Suprapubic skin (tissue), 4 donors: ENCODE measurements at places on chromosomes 4 and X.

DNA sequence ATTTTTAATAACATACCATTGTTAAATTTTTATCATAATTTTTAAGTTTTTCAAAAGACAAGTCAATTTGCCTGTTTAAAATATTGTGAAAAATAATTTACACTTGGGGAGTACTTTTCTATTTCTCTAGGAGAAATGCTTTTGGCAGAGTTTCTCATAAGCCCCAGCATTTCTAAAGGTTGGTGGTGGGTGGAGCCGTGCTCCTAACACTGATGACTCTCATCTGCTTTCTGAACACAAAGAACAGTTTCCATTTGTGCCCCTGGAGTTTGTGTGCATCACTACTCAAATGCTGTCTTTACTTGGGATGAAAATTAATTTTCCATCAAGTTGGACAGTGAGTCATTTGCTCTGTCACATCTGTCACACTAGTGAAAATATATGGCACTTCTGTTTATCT lies 57.6 kb downstream of the TNIP2 start:
- DNase-seq, result no peak

- no peak for DNase-seq
Measured at GRCh38 chr4:77593101-77593500, 12.5 kb upstream of the CXCL13 start.

GRCh38 chrX:84709987-84710386 lies 207.7 kb upstream of the HDX start:
- DNase-seq, result no peak

DNA sequence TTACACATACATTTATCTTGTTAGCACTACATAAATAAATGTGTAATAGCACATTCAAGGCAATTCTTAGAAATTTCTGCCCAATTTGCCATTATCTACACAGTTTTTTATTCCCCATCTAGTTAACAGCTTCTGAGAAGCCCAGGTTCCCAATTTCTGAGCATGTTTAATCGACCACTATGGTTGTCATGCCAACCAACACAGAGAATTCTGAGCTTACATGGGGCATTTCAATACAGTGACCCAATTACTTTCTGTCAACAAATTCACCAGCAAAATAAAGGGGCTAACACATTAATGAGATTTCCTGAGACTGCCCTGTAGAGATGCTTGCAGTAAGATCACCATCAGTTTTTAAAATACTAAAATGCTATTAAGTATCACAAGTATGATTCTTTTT lies 22.0 kb downstream of the GPM6A start:
- no peak for DNase-seq

- DNase-seq, result no peak
Measured at GRCh38 chrX:14504960-14505538, 24.3 kb upstream of the GLRA2 start.

DNA sequence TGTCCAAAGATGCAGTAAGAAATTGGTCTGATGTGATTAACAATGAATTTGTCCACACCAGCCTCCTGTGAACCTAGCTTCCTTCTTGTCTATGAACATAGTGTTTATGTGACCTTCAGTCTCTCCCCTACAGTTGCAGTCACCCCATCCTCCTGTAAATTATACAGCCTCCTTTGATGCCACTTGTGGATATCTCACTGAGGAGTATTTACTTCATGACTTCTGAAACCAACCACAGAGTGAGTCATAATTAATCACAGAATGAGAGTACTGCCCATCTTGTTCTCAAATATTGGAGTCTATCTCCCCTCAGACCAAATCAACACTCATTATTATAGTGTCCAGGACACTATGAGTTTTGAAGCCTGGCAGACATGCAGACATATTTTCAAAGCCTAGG lies 27.3 kb upstream of the XAGE2 start:
- no peak for DNase-seq

GRCh38 chrX:49073601-49074575 lies at the start of gene PRAF2:
TSS of gene PRAF2 (minus strand) at chrX:49074002. CDS start at chrX:49073987, 15 bp downstream.
- peak; percentile 96 for DNase-seq

GRCh38 chr4:25884031-25884782 lies 21.4 kb upstream of the SEL1L3 start:
- no peak for DNase-seq

GRCh38 chr4:130293692-130294091 lies 1197.7 kb downstream of the C4orf33 start:
- no peak for DNase-seq

- peak; percentile 56 for DNase-seq
Measured at GRCh38 chrX:363621-364375, 22.9 kb downstream of the PPP2R3B start.

GRCh38 chr4:107835406-107835805 lies 10.7 kb downstream of the SGMS2 start:
- DNase-seq, result no peak

DNA sequence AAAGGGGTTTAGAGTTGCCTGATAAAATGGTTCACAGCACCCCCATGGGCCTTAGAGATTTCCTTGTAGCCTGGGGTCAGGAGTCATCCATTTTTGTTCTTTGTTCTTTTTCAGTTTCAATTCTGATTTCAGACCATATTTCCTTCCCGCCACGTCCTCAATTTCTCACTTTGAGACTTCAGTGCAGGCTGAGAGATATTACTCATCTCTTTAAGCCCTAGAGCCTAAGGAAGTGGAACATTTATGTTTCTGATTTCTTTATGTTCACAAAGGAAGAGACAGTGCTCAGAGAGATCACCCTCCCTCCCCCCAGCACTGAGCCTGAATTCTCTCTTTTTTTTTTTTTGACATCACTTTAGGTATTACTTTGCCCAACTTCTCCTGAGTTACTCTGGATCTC lies 56.3 kb downstream of the MSN start:
- DNase-seq, result no peak

DNA sequence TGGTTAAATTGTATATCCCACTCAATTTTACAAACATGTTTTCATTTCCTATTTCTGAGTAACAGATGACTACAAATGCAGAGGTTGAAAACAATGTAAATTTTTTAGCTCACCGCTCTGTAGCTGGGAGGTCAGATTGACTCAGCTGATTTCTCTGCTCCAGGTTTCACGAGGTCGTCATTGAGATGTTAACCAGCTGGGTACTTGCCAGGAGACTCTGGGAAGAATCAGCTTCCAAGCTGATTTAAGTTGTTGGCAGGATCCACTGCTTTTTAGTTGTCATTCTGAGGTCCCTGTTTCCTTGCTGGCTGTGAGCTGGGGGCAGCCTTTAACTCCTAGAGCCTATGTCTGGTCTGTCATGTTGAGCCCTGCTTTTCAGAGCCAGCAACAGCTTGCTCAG lies 864.3 kb upstream of the AGA start:
- DNase-seq, result no peak

DNA sequence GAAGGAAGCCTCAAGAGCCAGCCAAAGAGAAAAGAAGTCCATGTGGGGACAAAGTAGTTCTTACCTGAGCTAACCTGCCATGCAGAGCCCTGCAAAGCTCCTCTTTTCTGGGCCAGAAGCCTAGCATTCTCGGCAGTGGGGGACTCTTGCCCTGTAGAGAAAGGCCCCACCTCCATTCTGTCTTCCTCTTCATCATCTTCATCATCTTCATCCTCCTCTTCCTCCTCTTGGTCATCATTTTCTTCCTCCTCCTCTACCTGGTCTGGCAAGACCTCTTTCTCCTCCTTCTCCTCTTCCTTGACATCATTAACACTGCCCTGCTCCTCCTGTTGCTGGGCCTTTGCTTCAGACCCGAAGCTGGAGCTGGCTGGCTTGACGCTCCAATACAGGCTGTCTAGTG lies 16.7 kb downstream of the LAS1L start:
- no peak for DNase-seq

- no peak for DNase-seq
Measured at GRCh38 chr4:89069481-89069880, 12.5 kb upstream of the FAM13A start.

DNA sequence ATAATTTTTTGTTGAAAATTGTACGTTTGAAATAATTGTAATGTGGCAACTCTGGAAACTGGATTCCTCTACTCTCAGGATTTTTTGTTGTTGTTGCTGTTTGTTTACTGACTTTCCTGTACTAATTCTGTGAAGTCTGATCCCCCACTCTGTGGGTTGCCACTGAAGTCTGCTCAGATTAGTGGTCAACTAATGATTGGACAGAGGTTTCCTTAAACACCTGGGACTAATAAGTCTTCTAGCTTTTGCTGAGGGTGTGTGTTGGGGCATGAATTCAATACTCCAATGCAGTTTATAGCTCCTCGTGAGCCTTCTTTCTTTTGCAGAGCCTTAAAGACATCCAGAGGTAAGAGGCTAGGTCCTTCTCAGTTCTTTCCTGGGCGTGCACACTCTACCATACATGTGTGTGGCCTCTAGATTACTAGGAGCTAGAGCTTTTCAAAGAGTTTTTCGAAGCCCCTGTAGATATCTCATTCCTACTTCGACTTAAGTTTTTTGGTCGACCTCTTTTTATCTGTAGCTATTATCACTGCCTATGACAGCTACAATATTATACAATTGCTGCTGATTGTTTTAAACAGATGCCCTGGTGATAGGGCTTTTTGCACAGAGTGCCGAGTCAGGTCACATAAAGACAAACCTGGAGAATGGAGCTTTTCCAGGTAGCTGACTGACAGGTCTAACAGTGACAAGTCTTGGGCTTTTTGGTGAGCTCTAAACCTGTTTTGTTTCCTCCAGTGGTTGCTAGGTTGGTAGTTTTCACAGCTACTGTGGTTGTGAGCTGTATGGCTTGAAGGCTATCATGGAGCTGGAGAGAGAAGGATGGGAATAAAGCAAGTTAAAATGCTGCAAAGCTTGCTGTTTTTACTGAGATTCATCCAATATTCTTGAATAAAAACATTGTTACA lies 34.0 kb downstream of the BMP2K start:
- DNase-seq, result no peak

- DNase-seq, result no peak
Measured at GRCh38 chr4:41280010-41280409, 23.3 kb downstream of the UCHL1 start.

DNA sequence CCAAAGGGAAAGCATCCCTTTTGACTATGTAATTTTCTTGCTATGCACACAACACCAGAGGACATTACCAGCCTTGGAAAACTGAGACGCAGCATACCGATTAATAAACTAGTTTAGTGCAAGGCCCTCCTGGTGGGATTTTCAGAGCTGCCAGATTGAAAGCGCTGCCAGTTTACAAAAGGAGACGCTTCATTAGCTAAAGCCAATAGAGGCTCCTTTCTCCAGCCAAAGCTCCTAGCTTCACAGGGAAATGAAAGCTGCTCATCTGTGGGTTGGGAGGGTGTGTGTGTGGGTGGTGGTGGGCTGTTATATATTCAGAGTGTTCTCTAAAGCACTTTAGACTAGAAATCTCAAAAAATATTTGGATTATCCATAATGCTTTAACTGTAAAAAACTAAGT lies 32.4 kb downstream of the SPANXN4 start:
- no peak for DNase-seq

GRCh38 chr4:7365462-7366179 lies 69.1 kb downstream of the PSAPL1 start:
- DNase-seq, result no peak
